ENCODE measurements at places on chromosomes 7 and 10. TPM values are rescaled to one million over a fixed set of nuclear protein-coding genes. Genes with fewer than 3 reads are reported as not detected.

KIAA1217 gene
- 73.9 TPM for polyA plus RNA-seq

GRCh38 chr10:73506491-73506890, 10.7 kb upstream of the PPP3CB start:
- no peak for DNase-seq

GRCh38 chr10:59618666-59619065, 91.0 kb downstream of the SLC16A9 start:
- DNase-seq = no peak

- no peak for DNase-seq
Observed at GRCh38 chr7:40608321-40609075, 473.7 kb downstream of the SUGCT start.

AKR1C2 gene
- polyA plus RNA-seq = 10.2 TPM

SPDYE16 gene
- polyA plus RNA-seq = 1.3 TPM

CYP26A1 gene
- not detected for polyA plus RNA-seq

DNA sequence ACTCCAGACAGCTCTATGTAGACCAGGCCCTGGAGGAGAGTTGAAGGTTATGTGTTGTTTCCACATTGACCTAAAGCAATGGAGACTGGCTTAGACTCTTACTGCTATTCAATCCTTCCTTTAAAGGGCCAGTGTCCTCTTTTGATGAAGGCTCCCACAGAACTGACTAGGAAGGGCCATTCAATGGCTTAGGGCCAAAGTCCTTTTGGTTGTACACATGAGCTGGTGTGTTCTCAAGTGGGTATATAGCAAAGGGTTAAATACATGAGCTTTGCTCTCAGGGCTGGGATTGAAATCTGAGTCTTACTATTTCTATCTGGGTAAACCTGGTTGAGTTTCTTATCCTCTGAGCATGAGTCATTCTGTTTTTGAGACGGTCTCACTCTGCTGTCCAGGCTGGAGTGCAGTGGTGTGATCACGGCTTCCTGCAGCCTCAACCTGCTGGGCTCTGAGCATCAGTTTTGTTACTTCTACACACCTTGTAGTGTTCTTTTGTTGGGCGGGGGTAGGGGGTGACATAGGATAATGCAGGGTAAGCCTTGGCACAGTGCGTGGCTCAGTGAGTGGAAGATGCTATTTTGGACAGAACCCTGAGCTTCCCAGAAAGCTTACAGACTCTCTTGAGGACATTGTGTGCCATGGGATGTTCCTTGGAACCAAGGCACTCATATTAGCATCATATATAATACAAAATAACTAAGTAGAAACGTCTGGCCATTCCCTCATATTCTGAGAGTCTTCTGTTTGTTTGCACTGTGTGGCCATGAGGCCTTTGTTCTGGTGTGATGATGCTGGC, 90.1 kb downstream of the ABCC2 start:
- no peak for DNase-seq

GRCh38 chr7:48139459-48139858, 31.8 kb upstream of the ABCA13 start:
- no peak for DNase-seq

SUN3 gene
- 0.11 TPM for polyA plus RNA-seq

- no peak for DNase-seq
Observed at GRCh38 chr7:88969167-88969566, 173.6 kb upstream of the TEX47 start.

DNA sequence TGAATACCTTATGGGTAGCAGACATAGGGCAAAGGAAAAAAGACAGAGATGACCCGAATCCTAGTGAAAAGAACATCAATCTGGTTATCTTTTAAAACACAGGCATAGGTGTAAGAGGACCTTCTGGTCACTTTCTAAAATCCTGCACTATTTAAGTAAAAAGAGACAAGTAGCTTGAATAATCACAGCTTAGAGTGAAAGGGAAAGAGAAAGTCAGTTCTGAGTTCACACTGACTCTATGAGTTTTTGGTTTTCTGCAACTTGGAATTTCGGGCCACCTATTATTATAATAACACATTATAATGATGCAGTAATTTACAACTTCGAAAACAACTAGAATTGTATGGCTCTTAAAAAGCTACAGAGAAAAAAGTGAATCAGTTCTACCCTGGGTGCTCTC, 247.8 kb downstream of the DOCK4 start:
- no peak for DNase-seq

- DNase-seq = no peak
Observed at GRCh38 chr7:95971716-95972115, 199.4 kb downstream of the DYNC1I1 start.

Measured in right renal cortex interstitium (tissue), 3 donors.